ENCODE measurements at places on chromosomes 13 and 19. TPM values are rescaled to one million over a fixed set of nuclear protein-coding genes. Genes with fewer than 3 reads are reported as not detected.

Gene SULT2A1
- total RNA-seq = not detected

DNA sequence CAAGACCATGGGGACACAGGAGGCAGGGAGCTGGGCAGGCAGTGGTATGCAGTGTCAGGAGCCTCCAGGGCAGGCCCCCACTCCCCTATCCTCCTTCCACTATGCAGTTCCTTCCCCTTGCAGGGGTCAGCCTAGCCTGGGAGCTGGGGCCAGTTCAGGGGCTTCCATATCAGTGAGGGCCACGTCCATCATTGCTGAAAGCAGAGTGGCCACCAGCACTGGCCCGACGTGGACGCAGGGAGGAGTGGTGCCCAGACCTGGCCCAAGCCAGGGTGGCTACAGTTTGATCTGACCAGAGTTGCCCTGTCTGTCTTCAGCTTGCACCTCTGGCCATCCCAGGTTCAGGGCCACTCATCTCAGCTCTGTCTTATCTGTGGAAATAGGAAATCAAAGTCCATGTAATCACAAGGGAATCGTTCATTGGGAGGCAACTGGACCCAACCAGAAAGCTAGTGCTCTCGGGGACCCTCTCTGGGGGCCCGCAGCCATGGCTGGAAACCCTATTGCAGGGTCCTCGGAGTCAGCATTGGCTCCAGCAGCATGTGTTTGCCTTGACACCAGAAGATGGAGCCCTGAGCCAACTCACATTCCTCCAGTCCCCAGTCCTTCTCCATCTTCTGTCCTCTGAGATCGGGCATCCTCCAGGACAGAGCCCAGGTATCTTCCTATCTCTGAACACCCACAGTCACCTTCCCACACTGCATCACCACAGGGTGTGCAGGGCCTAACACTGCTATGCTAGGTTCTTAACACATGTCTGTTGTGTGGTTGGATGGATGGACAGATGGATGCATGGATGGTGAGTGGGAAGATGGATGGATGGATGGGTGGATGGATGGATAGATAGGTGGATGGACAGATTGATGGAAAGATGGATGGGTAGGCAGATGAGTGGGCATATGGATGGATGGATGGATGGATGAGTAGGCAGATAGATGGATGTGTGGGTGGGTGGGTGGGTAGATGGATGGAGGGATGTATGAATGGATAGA is 75.7 kb upstream of the KCTD15 start:
- no peak for DNase-seq

DNA sequence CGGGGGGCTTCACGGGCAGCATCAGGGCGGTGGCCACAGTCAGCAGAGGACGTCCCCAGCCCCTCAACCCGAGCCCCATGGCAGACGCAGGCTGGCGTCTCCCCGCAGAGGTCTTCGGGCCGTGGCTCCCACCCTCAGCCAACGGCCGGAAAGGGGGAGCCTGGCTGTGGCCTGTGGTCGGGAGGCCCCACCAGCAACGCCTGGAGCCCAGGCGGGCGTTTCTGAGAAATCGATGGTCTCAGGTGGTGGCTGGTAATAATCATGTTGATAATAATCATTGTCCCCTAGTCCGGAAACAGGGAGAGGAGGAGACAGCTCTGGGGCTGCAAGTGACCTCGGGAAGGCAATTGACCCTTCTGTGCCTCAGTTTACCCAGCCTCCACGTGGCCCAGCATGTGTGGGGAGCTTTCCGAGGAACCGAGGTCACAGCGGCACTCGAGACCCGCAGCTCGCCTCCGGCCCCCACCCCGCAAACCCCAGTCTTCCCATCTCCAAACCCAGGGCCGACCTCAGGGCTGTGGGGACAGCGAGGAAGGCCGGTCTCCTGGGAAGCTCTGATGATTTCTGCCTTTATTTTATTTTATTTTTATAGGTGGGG is at the start of gene PRSS57:
PRSS57 (minus strand) TSS at position 101 of the 598 bp plus-strand sequence; CDS start at position 79, 22 bp downstream.
- DNase-seq = no peak

Gene ZNF763
- total RNA-seq = 4.0 TPM

Gene GFY
- total RNA-seq = not detected

GRCh38 chr13:64746845-64747244 is 2483.3 kb downstream of the PCDH9 start:
- no peak for DNase-seq

DNA sequence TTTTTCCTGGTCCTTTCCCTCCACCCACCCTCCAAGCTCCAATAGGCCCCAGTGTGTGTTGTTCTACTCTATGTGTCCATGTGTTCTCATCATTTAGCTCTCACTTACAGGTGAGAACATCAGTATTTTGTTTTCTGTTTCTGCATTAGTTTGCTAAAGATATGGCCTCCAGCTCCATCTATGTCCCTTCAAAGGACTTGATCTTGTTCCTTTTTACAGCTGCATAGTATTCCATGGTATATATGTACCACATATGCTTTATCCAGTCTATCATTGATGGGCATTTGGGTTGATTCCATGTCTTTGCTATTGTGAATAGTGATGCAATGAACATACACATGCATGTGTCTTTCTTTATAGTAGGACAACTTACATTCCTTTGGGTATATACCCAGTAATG is 47.1 kb upstream of the ZNF30 start:
- DNase-seq = no peak

Gene KBTBD7
- total RNA-seq = 4.1 TPM

GRCh38 chr13:41563984-41564365 is 106.6 kb downstream of the RGCC start:
- no peak for DNase-seq

- no peak for DNase-seq
These were observed 40.2 kb downstream of the KCNRG start for GRCh38 chr13:50055454-50055853.

- no peak for DNase-seq
These were observed 11.0 kb upstream of the SERPINE3 start for GRCh38 chr13:51328488-51328887.

DNA sequence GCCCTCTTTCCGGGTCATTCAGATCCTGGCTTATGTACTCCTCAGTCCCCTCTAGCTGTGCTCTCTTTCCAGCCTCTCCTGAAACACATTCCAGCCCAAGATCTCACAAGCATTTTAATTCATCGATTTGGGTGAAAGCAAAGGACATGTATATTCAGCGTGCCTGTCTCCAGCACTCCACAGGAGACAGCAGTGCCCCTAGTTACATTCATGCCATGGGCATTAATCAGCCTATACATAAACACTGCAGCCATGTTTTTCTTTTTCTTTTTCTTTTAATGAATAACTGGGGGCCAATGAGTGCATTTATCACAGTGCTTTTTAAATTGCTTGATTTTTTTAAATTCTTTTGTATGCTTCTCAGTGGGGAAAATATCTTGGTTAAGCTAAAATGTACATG is 199.1 kb downstream of the DCT start:
- no peak for DNase-seq

- DNase-seq = no peak
These were observed 20.3 kb downstream of the LYL1 start for GRCh38 chr19:13082192-13083007.

DNA sequence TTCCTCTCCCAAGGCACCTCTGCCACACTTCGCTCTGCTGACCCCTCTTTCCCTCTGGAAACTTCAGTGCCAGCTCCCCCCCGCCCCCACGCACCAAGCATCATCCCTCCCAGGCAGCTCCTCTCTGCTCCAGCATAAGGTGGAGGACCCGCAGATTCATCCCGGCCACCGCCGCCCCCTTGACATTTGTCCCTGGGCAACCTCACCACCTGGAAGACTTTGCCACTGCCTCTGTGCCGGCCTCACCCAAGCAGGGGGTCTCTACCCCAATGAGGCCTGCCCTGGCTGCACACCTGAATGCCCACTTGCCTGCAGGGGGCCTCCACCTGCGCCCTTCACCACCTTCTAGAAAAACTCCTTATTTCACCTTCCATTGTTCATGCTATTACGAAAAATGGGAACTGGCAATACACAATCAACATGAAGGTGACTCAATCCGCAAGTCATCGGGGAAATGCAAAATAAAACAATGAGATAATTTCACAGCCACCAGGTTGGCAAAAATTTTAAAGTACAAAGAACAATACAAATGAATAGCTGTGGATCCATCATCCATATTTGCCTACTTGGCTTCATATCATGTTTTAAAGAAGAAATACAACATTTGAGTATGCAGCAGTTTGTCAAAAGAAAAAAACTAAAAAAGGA is 21.9 kb downstream of the CCNE1 start:
- no peak for DNase-seq

Gene KEAP1
- total RNA-seq = 118 TPM

Gene TNFSF13B
- total RNA-seq = 3.0 TPM

Gene URAD
- not detected for total RNA-seq

Gene MIR17HG
- total RNA-seq = 39.8 TPM

DNA sequence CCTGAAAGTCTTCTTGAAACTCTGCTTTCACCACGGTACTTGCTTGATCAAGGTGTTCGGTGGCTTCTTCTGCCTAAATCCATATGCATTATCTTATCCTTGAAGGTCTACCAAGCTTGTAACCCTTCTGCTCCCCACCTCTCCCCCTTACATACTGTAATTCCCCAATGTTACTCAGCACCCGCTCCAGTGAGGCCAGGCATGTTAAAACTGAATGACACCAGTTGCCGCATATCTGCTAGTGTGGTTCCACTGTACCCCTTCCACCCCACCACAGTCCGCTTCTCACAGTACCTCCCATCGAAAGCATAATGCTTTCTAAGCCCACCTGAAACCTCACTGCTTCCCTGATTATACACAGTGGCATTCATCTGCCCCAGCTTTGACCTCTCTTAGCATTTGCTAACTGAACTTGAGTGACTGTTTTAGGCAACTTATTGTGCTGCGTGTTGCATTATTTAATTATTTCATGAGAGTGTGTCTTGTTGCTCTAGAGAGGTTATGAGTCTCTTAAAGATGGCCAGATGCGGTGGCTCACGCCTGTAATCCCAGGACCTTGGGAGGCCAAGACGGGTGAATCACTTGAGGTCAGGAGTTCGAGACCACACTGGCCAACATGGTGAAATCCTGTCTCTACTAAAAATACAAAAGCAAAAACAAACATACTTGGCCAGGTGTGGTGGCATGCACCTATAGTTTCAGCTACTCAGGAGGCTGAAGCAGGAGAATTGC is 87.6 kb upstream of the MBNL2 start:
- DNase-seq = no peak

Gene HS6ST3
- not detected for total RNA-seq

GRCh38 chr13:105144020-105144419 is 1391.4 kb downstream of the EFNB2 start:
- no peak for DNase-seq

DNA sequence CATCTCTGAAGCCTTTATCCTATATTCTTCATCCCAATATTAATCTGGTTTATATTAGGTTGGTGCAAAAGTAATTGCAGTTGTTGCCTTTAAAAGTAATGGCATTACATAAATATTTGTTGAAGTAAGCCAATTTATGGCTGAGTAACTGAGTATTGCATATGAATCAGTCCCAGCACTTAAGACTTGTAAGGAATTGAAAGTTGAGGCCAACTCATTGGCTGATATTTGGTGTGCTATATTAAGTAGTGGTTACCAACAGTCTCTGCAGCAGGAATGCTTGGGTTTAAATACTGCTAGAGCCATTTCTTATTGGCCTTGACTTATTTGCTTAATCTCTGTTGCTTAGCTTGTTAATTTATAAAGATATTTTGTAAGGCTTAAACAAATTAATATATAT is 460.7 kb downstream of the GPC6 start:
- no peak for DNase-seq

DNA sequence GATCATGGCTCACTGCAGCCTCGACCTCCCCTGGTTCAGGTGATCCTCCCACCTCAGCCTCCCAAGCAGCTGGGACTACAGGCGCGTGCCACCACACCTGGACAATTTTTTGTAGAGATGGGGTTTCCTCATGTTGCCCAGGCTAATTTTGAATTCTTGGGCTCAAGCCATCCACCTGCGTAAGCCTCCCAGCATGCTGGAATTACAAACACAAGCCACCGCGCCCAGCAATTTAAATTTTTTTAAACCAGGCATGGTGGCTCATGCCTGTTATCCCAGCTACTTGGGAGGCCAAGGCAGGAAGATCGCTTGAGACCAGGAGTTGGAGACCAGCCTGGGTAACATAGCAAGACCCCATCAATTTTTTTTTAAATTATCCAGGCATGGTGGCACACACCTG is 59.9 kb upstream of the USE1 start:
- DNase-seq = no peak

Gene LILRB3
- 0.43 TPM for total RNA-seq

Gene PNMA8B
- total RNA-seq = not detected

Measured in natural killer cell treated with Interleukin-12 subunit alpha and Interleukin-12 subunit beta and Interleukin-15 and Interleukin-18, amount 100 ng/mL, for 72 hours (primary cell).